Tongue (tissue), 3 donors: ENCODE measurements at places on chromosomes 3 and 15. TPM values are rescaled to one million over a fixed set of nuclear protein-coding genes. Genes with fewer than 3 reads are reported as not detected.

TMEM212 gene
- not detected for total RNA-seq

SLC9C1 gene
- 3.2 TPM for total RNA-seq

SLITRK3 gene
- 0.51 TPM for total RNA-seq

SYNPR gene
- not detected for total RNA-seq

IGSF11 gene
- total RNA-seq: 4.0 TPM
